NCI-H187 treated with DMSO at 0.1 percent for 48 hours (cell line): ENCODE measurements at places on chromosomes 16 and 17.

DNA sequence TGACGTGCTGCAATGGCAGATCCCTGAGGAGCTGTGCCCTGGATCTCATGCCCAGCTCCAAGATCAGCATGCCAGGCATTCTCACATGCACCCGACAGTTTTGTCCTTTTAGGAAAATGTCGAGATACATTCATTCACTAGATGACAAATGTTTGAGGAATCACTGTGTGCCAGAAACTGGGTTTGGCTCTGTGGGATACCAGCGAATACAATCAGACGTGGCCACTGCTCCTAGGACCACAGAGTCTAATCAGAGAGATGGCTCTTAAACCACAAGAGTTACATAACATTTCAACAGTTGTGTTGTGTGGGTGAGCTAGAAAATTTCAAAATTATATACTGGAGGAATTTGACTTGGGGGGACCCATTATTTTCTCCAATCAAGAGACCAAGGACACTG, 579.7 kb downstream of the CDH13 start:
- DNase-seq, result no peak

DNA sequence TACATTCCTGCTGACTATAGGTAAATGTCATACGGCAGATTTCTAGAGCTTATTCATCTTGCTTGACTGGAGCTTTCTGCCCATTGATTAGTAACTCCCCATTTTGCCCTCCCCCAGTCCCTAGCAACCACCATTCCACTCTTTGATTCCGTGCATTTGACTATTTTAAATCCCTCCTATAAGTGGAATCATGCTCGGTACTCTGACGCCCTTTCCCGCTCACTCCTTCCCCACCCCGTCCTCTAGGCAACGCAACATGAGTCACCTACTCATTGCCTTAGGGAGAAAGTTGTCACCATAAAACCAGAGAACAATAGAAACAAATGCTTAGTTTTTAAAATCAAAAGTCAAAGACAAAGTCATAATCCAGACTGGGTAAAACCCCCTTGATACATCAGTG, 45.5 kb upstream of the RBBP6 start:
- no peak for DNase-seq

DNA sequence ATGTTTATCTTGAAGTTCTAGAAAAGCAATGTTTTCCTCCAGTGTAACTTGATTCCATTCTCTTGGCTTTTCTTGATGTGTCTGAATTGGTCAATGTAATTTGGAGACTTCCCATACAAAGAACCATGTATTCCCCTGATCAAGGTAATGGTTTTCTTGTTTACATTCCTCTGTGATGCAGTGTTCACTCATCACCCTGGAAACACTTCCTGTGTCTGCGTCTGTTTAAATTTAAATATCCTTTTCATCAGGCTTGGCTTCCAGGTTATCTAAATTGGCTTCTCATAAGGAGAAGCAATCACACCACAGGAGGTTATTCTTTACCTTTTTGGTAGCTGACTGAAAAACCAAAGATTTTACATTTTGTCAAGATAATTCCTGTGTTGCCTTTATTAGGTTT, 237.3 kb upstream of the WSCD1 start:
- no peak for DNase-seq

DNA sequence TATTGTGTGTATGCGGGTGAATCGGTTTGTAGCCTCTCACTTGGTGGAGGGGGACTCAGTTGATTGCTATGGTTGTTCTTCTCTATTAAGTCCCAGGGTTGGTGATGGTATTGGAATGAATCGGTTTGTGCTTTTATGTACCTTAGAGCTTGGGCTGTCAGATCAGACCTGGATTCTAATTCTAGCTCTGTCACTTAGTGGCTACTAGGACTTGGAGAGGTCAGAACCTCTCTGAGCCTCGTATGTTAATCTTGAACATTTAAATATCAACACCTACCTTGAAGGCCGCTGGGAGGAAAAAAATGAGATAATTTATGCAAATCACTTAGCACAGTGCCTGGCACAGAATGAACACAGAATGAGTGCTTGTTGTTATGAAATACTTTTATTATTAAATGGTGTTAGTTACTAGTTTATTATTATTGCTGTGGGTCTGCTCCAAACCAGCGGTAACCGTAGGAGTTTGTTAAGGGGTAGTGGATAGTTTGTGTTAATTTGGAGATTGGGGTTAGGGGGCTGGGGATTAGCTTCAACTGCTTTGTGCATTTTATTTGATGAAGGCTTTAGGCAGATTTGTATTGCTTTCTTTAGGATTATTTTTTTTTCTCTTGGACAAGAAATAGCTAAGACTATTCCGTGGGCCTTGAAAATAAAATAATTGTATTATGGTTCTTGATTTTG, 3.5 kb downstream of the KDM6B start:
- no peak for DNase-seq

GRCh38 chr16:59545721-59546120, 811.6 kb upstream of the GOT2 start:
- no peak for DNase-seq

GRCh38 chr16:21101631-21102420, 48.8 kb downstream of the DNAH3 start:
- no peak for DNase-seq

DNA sequence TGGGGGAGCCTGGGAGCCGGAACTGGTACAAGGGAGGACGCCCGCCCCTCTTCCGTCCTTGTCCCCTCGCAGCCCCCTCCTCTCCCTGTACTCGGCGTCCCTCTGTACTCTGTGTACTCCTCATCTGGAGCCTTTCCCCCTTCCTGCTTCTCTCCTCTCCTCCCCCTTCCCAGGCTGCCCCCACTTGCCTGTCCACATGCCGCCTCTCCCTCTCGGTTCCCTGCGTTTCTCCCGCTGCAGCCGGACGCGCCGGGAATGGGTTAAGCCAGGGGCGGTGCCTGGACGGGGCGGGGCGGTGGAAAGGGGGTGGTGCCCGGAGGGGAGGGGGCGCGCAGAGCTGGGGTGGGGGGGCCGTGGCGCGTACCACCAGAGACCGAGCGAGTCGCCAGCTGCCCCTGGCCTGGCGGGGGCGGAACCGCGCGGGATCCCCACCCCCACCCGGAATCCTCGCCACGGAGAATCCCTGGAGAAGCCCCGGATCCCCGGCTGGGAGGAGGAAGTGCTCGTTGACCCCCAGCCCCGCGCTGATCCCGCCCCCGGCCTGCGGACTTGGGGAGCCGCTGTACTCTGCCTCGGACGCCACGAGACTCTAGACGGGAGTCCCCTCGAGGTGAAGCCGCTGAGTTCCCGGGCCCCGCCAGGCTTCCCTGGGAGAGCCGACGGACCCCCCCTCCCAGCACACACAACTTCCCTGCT, 22.6 kb downstream of the GJD3 start:
- DNase-seq, result no peak

DNA sequence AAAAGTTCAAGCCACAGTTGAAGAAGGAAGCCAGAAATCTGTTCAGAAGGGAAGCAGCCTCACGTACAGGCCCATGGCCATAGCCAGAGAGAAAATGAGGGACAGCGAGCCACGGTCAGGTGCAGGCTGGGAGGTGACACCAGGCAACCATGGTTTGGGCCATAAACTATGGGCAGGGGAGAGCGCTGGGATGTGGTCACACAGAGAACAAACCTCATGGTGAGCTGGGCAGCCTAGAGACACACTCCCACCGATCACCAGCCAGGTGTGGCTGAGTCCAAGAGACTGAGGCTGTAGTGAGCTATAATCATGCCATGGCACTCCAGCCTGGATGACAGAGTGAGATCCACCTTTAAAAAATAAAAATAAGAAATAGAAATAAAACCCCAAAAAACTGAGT, 76.5 kb downstream of the NETO2 start:
- DNase-seq, result no peak

GRCh38 chr16:46813611-46814010, 17.4 kb downstream of the C16orf87 start:
- no peak for DNase-seq

DNA sequence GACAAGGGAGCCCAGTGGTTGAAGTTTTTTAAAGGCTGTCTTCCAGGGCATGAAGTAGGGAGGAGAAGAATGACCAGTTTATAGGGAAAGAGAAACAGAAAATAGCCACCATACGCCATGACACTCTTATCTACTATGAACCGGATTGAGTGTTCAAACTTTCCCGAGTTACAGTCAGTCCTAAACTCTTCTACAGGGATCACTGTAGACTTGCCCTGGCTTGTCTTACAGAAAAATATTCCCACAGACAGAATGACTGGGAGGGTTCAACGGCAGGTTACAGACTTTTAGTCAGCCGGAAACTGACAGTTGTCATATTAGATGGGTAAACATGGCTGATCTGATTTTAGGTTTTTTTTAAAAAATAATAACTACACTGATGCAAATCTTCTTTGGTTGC, 662.5 kb upstream of the SOX9 start:
- DNase-seq, result no peak
